ENCODE measurements at places on chromosomes 3 and 15.

DNA sequence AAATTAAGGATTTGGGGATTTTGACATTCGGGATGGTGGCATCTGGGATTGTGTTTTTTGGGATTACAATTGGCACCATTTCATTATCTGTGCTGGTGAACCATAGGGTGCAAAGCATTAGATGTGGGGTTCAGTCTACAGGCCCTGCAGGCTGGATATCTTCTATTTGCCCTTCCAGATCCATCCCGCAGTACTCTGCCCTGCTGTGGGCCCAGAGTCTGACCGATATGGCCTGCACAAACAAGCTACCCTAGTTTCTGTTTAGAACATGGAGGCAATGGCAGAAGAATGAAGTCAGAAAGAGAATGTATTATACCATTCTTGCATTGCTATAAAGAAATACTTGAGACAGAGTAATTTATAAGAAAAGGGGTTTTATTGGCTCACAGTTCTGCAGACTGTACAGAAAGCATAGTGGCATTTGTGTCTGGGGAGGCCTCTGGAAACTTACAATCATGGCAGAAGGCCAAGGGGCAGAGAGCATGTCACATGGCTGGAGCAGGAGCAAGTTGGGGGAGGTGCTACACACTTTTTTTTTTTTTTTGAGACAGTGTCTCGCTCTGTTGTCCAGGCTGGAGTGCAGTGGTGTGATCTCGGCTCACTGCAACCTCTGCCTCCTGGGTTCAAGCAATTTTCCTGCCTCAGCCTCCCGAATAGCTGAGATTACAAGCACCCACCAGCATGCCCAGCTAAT, 93.7 kb downstream of the NCEH1 start:
- DNase-seq, result no peak

GRCh38 chr3:128932516-128933212, 53.2 kb downstream of the ACAD9 start:
- DNase-seq, result no peak

GRCh38 chr15:50137330-50137761, 18.3 kb upstream of the ATP8B4 start:
- no peak for DNase-seq

DNA sequence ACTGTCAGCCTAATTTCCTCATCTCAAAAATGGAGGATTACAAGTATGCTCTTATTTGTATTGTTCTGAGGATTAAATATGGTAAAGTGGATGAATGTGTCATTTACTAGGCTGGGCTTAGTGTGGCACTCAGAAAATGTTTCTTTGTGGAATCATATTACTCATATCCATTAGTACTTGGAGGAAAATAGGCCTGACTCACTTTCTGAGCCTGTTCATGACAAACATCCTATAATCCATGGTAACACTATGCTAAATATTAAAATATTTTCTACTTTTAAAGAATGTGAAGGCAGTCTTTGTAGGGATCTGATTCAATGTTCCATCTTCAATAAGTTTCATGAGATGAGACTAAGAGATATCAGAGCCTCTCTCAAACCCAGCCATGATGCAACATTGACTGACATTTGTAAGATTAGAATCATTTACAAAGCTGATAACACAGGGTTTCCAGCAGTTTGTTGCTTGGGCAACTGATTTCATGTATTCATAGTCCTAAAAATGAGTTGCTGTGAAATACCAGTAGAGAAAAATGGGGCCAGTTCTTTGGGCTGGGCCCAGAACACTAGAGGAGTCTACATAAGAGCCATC, 1048.5 kb downstream of the NTRK3 start:
- no peak for DNase-seq

- DNase-seq, result no peak
These were observed 68.2 kb upstream of the SMAD3 start for GRCh38 chr15:66997212-66997611.

DNA sequence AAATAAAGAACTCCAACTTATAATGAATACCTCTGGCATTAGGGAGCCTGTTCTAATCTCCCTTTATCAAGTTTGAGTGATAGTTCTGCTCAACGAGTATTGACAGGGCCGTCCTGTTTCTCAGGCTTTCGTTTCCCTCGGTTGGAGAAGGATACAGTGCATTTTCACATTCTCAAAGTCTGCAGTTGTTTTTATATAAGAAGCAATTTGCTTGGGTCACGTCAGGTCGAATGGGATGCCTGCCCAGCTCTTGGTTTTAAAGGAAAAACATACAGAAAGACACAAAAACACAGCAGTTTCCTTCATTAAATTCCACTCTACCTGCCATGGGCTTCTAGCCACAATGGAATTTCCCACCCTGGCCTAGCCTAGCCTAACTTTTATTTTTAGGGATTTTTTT, 366.3 kb downstream of the TIGIT start:
- no peak for DNase-seq

- no peak for DNase-seq
These were observed 44.0 kb downstream of the PCCB start for GRCh38 chr3:136294176-136294575.

- DNase-seq, result no peak
These were observed 154.1 kb downstream of the WNT5A start for GRCh38 chr3:55333046-55333445.

DNA sequence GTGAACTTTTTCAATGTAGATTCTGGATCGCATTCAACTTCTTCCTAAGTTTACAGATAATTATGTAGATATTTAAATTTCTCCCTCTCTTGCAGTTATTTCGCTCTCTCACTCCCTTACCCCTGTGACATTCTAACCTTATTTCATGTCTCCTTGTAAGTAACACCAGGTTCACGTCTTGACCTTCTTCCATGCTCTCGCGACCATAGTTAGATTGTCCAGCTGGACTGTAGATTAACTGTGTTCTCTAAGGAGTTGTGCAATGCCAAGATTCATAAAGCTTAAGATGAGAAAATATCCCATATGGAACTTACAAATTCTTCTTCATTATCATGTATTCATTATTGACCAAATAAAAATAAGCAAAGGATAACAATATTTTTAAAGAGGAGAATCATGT, 430.5 kb downstream of the GABRG3 start:
- DNase-seq, result no peak

DNA sequence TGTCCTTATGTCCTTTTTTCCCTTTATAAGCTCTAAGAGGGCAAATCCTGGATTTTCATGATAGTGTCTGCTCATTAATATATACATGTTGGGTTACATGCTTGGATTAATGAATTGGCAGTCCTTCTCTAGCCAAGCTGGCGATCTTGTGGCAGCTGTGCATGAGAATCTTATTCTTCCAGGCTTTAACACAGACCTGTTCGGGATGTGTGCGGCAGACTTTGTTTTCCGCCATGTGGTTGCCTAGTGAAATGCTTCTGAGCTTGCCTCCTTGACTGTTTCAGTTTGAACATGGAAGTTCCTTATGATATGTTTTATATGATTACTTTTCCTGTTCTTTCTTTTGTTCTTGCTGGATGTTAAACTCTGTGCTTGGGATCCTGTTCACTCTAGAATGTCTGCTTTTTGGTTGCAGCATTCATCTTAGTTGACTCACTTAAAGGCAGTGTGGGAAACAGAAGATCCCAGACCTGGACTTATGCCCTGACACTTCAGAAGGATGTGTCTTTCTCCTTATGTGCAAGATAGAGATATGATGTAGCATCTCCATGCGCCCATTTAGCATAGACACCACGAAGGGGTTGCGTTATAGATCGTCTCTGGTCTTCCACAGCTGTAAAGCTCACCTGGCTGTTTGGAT, 7.2 kb downstream of the CHCHD6 start:
- DNase-seq, result no peak

- no peak for DNase-seq
These were observed 160.0 kb downstream of the FRMD5 start for GRCh38 chr15:44034933-44035624.

- DNase-seq, result no peak
These were observed 915.2 kb downstream of the NSUN3 start for GRCh38 chr3:94978084-94978483.

DNA sequence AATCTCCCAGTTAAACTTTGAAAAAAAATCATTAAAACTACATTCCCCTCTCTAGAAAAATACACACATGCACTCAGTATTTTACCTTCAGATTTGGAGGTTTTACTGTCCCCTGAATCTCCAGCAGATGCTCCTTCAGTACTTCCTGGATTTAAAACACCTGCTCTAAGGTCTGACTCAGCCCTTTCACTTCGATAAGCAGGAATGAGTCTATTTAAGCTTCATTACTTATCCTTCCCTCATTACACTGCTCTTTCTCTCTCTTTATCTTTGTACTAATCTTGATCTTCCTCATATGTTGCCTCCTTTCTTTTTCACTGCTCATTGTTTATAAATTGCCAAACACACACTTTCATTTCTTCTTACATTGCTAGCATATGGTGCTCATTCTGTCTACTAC, 443.9 kb downstream of the DIPK2A start:
- DNase-seq, result peak; percentile 52

GRCh38 chr3:107699682-107700081, 176.9 kb downstream of the BBX start:
- no peak for DNase-seq

GRCh38 chr3:152272771-152273242, 4.1 kb downstream of the MBNL1 start:
- no peak for DNase-seq

DNA sequence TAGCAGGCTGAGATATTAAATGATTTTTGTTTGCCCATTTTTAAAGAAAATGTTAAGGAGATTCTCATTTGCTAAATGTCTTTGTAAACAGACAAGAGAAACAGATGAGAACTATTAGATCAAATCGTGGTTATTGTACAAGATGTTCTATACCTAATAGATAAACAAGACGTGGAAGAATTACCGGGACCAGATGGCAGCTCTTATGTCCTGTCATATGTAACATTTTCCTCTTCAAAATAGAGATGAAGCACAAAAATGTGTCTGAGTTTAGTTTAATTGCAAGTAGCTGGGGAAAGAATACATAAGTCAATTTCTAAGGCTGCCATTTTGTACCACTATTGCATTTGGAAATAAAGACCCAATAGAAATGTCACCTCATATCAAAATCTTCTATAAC, 553.7 kb downstream of the TUSC7 start:
- no peak for DNase-seq

DNA sequence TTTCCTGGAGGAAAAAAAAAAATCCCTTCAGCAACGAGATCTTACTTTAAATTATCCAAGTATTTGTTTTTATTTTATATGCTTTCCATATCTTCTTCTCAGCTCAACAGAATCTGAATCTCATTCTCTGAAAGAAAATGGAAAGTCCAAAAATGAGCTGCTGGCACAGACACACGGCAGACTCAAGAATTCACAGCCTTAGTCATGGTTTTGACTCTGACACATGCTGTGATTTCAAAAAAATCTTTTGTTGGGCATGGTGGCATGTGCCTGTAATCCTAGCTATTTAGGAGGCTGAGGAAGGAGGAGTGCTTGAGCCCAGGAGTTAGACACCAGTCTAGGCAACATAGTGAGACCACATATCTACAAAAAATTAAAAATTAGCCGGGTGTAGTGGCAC, 565.0 kb downstream of the MAGI1 start:
- DNase-seq, result no peak

GRCh38 chr15:25877681-25878080, 14.6 kb upstream of the ATP10A start:
- no peak for DNase-seq

- DNase-seq, result no peak
These were observed 27.3 kb upstream of the SLC9A9 start for GRCh38 chr3:143875546-143875945.

DNA sequence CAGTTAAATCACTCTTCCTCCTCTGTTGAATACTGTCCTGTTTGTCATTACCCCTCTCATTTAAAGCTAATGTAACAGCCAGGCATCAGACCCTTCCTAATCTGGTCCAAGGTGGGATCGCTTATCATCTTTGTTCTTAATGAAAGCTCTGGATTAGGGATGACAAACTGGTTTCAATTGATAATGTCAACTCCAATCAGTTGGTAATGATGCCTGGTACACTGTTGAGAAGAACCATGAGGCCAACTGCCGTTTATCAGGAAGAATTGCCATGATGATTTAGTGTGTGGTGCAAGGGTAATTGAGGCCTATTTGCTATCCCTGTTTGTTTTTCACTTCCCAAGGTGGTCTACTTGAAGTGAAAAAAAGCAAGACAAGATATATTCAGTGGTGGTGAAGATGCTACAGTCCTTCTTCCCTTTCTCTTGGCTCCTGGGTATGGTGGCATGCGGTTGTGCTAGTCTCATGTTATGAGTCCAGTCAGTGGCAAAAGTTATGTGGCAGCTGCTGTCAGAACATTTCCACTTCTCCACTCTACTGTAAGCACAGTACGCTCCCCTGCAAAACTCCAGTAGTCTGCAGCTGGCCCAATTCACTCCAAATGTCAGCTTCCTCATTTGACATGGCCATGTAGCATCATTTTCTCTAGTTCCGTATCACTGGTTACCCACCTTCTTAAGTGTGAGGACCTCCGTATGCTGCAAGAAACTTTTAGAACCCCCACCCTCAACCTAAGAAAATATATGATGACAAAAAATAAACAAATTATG, 72.5 kb downstream of the MORC1 start:
- DNase-seq, result no peak

DNA sequence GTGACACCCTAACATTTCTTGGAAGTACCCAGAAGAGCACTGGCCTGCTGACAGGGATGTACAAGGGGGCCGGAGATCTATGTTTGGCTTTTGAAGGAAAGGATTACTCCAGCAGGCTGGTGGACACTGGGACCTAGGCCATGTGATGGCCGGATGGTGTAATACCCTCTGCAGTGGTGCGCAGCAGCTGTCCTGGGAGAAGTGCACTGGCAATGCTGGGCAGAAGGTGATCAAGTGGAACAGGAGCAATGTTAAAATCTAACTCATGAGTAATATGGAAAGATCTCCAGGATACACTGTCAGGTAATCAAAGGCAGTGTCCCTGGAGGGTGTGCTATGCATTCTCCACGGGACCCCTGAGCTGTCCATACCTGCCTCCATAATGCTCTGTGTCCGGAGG, 71.2 kb upstream of the POMGNT2 start:
- DNase-seq, result no peak

DNA sequence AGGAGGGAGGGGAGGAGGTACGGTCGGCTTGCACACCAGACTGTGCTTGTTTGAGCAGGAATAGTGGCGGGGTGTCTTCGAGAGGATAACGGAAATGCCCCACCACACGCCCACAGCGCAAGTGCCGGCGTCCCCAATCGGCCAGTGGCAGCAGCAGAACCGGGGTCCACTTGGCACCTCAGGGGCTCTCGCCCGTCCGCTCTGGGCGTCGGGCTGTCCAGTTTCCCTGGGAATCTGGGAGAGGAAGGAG, 53.7 kb downstream of the CCDC54 start:
- DNase-seq, result peak; percentile 25

- DNase-seq, result peak; percentile 90
These were observed 36.6 kb downstream of the FAN1 start for GRCh38 chr15:30940359-30940758.

- peak; percentile 26 for DNase-seq
These were observed 14.8 kb downstream of the TARS3 start for GRCh38 chr15:101709466-101709865.

- no peak for DNase-seq
These were observed 52.5 kb upstream of the AMOTL2 start for GRCh38 chr3:134426660-134427181.

DNA sequence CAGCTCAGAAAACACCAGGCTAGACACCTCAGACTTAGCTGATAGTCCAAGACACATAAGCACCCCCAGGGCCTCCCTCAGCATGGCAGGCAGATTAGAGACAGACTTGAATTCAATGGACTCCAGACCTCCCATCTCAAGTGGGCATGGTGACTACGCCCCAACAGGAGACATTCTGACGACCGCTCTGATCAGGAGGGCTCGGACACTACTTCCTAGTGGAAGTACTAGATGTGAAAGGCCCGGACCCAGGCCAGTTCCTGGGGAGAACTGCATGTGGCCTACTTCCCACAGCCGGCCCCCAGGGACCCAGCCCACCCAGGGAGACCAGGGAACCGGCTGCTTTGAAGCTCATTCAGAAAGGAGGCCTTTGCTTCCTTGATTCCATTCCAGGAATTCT, 16.9 kb downstream of the POC1A start:
- DNase-seq, result no peak

All from NCI-H69 (cell line).